ENCODE measurements at places on chromosomes 3 and 15.

DNA sequence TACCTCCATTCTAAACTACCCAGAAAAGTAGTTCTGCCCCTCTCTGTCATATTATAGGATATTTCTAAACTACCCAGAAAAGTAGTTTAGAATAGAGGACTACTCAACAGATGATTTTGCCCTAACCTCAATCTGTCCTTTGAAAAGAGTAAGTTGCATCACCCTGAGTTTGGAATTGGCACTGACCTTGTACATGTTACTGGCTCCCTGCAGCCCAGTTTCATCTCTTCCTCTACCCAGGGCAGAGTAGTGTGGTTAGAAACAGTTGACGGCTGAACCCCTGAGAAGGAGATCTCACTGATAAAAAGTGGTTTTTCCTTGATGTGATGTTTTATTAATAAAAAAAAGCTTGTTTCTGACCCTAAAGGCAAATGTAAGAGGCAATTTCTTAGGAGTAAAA, 340.5 kb upstream of the NECTIN3 start:
- DNase-seq: no peak

DNA sequence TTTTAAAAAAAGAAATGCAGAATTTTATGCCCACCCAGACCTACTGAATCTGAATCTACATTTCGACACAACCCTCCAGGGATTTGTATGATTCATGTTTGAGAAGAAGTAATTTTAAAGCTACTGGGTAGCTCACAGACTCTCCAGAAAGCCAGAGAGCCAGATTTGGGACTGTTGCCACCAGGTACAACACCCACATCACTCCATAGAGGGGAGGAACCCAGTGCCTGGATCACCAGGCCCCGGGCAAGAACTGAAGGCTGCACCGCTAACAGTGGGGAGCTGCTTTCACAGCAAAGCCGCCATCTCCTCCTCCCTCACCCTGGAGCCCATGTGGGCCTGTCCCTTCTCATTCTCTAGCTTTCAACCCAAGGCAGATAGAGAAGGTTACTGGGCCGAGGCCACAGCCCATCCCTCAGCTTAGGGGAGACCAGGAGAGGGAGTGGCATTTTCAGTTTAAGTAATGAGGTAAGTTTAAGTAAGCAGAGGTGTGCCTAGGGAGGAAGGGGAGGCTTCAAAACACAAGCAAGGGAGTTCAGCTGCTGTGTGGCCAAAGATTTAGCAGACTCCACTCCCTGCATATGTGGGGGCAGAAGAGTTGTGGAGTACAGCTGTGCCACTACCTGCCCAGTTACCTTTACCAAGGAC, 109.8 kb downstream of the IL12A start:
- DNase-seq: no peak

DNA sequence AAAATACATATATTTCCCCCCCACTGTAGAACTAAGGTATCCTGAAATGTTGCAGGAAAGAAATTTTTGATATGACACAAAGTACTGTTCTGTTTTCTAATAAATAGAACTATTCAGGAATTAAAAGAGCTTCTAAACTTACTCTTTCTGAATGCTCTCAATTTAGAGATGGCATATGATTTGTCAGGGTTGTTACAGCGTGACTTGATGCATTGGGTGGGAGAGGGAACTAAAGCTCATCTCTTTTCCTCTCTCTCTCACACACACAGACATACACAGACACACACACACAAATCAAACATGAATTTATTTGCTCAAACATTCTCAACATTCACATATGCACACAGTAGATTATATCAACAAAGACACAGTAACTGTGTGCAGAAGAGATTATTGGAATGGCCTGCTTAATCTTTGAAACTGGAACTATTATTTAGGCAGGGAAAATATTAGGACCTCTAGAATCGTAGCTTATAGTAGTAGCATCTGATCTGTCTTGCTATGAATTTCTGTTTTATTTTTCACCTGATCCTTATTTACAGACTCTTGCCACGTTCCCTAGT, 807.4 kb upstream of the GBE1 start:
- no peak for DNase-seq

- DNase-seq: no peak
Observed at GRCh38 chr3:30142946-30143345, 463.5 kb upstream of the TGFBR2 start.

DNA sequence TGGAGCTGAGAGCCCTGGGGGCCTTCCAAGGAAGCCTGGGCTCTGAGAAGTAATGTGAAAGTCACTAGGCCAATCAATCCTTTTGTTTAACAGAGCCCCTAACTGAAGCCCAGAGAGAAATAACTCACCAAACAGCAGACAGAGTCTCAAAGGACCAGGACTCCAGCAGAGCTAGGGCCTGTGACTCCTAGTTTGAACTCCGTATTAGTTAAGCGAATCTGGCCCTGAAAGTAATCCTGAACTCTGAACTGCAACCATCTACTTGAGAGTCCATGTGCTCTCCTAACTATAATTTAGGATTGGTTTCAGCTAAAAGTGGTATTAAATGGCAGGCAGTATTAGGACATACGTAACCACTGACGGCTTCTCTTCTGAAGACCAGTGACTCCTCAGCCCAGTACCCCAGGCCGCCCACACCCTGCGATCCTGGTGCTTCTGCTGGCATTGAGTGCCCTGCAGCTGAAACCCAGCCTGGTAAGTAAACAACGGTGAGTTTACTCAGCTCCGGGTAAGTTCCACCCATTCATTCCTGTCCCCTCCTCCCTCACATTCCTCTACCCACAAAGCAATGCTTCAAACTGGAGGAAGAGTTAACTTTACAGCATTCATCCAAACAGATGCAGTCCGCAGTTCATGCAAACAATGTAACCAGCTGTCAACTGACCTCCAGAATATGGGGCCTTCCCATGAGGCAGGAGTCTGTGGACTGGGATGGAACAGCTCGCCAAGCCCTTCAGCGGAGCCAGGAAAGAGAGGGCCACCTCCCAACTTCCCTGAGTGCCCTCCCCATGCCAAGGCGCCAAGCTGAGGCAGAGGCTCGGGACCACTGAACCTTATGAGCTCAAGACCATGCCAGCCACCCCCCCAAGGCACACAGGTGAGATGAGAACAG, 7.3 kb downstream of the MYO5C start:
- no peak for DNase-seq

DNA sequence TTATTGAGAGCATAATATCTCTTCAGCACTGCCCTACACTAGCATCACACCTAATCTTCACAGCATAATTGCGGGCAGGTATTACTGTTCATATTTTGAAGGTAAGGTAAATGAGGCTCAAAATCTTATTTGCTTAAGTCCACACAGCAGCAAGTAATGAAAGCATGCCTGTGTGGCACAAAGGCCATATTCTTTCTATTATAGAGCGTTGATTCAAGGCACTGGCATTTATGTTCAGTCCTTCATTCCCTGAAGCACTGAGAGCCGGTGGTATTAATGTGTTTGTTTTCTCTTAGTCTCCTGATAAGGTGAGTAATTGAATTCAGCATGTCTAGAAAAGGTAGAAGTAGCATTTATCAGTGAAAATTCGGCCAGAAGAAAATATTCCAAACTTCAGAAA, 231.2 kb downstream of the BBX start:
- no peak for DNase-seq

All from activated CD4-positive, alpha-beta memory T cell treated with anti-CD3 and anti-CD28 coated beads for 36 hours (primary cell).